ENCODE measurements at places on chromosomes 16 and 17.

- DNase-seq = no peak
These were observed 898.5 kb downstream of the KCNJ2 start for GRCh38 chr17:71067669-71068407.

- peak; percentile 96 for DNase-seq
These were observed 16.3 kb upstream of the MAP3K14 start for GRCh38 chr17:45332989-45333701.

DNA sequence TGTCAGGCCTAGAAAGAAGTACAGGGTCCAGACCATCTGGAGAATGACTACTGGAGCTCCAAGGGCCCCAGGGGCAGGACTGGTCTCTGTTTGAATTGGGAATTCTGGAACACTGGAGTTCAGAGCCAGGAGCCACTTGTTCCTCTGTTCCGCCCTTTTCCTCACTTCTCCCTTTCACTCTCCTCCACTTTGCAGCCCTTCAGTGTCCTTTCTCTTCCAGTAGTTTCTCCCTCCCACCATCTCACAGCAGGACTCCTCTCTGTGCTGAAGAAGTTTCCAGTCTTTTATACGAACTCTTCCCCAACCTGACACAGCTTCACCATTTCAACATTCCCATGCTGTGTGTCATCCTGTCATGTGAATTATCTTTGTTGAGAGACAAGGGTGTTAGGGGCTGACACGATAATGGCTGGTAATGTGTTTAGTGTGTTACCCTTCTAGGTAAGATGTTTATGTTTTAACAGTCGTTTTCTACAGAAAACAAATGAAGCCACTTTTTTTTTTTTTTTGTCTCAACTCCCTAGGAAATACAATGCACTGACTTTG is 180.3 kb upstream of the MYOCD start:
- no peak for DNase-seq

GRCh38 chr16:31253642-31254045 is 6.1 kb upstream of the ITGAM start:
- DNase-seq = peak; percentile 94

DNA sequence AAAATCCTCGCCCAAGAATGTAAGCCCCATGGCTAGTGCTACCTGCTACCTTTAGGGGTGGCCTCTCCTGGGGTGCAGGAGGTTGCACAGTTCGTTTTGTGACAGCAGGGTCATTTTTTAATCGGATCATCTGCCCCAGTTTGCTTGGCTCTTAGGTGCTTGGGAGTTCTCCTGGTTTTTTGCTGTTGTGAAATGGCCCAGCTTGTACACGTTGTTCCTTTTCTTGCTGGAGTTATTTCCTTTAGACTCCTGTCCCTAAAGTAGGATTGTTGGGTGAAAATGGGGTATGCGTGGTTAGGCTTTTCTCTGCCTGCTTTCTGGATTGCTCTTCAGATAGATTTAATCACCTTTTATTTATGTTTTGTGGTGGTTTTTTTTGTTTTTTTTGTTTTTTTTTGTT is 25.8 kb downstream of the ABCC1 start:
- no peak for DNase-seq

GRCh38 chr17:82938486-82938872 is 98.7 kb upstream of the ZNF750 start:
- DNase-seq = no peak

DNA sequence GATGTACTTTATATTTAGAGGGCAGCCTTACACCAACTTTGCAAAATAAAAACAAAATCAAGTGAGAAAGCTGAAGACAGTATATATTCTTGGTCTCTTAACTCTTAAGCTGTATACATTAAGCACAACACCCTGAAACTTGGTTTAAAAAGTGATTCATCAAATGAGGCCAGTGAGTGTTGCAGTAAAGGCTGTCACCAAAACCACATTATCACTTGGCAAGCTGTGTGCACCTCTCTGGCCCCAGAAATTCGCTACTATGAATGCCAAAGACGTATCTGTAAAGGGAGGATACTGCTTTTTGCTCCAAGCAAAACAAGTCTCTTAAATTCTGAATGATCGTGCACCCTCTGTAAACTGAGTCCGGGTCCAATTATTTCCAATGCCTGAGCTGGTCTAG is 163.9 kb downstream of the ZFHX3 start:
- DNase-seq = peak; percentile 16

DNA sequence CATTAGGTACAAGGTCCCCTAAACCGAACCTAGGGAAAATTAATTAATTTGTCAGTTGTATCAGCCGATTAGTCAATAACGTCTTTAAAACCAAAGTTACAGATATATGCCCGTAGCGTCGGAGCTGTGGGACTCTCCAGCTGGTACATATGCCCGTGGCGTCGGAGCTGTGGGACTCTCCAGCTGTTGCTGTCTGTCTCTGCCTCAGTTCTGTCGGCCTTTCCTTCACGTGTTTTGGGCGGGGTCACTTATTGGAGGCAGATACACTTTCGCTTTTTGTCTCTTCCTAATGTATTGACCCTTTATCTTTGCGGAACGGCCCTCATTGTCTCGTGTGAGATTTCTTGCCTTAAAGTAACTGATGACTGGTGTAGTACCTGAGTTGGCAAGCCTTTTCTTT is 62.0 kb upstream of the ZNF750 start:
- DNase-seq = no peak

DNA sequence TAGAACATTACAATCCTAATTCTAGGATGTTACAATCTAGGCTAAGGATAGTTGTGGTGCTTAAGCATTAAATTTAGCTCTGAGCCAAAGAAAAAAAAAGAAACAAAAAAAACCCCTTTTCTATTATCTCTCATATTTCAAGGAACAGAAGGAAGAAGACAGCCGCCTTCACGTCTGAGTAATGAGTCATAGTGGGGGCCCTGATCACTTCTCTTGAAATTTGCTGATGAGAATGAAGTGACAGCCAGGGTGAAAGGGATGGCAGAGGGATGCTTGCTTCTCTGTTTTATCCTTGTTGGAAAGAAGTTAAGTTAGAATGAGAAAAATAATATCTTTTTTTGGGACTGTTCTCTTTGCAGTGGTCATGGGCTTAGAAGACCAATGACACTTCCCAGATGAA is 82.6 kb upstream of the MPHOSPH6 start:
- DNase-seq = no peak

DNA sequence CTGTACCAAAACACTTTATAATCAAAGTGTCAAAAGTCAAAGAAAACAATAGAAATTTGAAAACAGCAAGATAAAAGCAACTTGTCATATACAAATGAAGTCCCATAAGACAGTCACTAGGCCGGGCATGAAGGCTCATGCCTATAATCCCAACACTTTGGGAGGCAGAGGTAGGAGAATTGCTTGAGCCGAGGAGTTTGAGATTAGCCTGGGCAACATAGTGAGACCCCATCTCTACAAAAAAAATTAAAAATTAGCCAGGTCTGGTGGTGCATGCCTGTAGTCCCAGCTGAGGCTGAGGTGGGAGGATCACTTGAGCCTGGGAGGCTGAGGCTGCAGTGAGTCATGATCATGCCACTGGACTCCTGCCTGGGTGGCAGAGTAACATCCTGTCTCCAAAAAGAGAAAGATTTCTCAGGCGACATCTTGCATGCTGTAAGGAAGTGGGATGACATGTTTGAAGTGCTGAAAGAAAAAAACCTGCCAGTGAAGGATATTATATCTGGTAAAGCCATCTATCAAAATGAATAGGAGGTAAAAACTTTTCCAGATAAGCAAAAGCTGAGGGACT is 98.7 kb upstream of the NACA2 start:
- DNase-seq = no peak

DNA sequence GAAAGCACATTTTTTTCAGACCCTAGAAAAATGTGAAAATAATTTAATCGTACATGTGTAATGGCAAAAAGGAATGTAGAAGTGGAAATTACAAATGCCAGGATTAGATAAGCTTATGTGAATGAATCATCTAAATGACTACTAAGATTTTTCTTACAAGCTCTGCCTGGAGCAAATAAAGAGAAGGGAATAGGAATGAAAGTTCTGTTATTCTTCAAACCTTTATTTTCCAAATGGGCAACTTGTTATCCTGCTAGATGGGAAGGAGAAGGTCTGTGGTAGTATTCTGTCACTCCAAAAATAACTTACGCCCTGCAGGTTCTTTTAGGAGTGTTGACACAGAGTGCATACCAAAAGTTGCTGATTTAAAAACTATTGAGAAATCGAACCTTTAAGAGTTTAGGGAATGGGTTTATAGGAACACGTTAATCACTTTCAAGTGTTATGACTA is 9.7 kb downstream of the CTCF start:
- no peak for DNase-seq

DNA sequence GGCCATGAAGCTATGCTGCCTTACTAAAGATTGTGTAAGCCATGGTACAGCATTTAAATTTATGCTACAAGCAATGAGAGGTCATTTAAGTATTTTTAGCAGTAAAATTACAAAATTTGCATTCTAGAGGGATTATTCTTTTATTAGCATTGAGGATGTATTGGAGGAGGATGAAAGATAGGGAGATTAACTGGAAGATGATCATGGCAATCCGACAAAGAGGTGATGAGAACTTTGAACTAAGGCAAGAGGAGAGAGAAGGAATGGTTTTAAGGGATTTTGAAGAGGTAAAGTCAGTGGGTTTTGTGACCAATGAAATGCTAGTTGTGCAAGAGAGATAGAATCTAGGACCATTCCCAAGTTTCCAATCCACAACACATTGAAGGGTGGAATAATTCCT is 129.9 kb downstream of the SNX11 start:
- DNase-seq = no peak

- no peak for DNase-seq
These were observed 31.4 kb downstream of the CAPNS2 start for GRCh38 chr16:55597928-55598327.

DNA sequence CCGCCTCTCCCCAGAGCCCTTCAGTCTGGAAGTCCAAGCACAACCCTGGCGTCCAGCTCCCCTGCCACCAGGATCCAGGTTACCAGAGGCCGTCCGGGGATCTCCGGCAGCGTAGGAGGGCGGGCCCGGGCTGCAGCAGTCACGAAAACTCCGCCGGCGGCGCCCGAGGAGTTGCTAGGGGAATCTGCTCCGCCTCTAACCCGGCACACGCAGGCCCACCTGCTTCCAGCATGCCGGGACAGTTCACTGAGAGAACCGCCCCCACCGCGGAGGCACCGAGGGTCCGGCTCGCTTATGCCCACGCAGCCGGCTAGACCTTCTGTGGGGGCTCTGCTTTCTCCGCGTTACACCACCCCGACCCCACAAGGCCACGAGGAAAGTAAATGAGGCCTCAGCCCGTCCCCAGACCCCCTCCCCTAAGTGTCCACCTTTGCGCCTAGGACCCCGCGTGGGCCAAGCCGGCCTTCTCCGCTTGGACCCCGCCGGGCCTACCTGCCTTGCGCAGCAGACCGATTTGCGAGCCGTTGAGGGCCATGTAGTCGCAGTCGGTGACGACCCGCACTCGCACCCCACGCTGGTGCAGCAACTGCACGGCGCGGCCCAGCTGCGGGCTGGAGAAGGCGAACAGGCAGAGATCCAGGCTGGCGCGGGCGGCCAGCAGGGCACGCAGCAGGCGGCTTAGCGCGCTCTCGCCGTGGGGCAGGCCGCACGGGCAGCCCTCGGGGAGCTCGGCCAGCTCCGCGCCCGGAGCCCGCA is 587 bp downstream of the PLD6 start:
- peak; percentile 83 for DNase-seq

GRCh38 chr16:68529931-68530701 is 9.0 kb upstream of the ZFP90 start:
- peak; percentile 69 for DNase-seq

DNA sequence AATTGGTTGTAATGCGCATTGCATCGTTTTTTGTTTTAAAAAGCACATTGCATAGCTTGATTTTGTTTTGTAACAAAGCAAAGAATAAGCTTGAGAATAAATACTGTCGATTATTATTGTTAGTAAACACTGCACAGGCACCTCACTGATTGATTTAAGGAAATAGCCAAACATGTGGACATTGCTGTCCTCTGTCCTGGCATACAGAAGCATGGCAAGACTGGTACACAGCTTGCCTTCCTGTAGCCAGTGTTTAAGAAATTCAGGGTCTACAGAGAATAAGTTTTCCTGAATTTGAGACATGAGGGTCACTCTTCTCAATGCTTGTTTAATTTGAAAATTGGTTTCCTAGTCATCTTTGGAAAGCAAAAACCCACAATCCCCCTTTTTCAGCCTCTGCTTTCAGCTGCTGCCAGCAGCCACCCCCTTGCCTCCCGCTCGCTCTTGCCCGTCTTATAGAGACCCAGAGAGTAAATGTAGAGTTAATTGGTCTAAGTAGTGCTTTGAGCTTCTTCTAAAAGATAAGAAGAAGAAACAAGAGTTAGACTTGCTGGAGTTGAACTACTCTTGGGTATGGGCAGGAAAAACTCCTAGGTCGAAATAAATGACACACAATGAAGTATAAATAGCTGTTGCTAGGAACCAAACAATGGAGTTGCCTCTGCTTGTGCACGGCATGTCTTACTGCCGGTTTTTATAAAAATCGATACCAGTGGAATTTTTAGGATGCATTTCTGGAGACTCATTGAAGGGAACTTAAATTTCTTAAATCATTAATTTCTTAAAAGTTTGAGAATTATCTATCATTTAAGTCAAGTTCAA is 116.6 kb downstream of the MRTFB start:
- DNase-seq = no peak

DNA sequence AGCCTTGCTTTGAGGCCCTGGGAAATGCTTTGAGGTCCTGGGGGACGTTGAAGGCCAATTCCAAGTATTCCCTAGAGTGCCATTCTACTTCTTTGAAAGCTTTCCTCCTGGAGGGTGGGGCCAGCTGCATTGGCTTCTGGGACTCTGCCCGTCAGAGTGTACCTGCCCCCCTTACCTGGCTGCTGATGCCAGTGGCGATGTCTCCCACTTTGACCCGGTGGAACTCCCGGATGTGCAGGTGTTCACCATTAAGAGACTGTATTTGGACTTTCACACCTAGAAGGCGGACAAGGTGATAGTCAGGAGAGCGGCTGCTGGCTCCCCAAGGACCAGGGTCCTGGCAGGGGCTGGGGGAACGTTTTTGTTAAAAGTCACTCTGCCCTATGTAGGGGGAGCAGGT is 3.1 kb upstream of the SPATA32 start:
- DNase-seq = no peak

GRCh38 chr16:57514791-57515600 is 21.4 kb downstream of the CCDC102A start:
- no peak for DNase-seq

Measured in NB4 (cell line).